Urothelium cell line (cell line): ENCODE measurements at places on chromosomes 3 and 15.
A peak's percentile ranks its signal among the peaks of the same experiment; 100 is the strongest.

- no peak for DNase-seq
Observed at GRCh38 chr3:153080778-153081240, 81.2 kb upstream of the RAP2B start.

DNA sequence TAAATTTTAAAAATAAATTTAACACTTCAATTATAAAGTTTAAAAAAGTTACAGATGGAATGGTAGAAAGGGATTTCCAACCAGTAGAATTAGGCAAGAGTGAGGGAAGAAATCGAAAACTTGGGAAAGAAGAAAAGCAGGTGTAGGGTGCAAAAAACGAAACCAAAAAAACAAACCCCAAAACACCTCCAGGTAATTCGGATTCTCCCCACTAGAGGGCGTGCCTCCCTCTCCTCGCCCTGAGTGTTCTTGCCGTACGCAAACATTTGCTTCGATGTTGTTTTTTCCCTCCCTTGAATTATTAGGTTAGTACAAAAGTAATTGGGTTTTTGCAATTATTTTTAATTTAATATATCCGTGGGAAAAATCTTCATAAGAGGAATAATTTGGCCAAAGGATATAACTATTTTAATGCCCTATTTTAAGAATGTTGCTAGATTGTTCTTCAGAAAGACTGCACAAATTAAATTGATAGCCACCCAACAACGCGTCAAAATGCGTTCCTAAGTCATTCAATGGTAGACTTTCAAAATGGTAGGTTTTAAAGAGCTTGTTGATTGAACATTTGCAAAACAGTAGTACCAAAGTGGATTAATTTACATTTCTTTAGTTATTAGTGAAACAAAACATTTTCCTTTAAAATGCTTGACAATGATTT lies 63.7 kb downstream of the SLC30A4 start:
- DNase-seq, result peak; percentile 42

DNA sequence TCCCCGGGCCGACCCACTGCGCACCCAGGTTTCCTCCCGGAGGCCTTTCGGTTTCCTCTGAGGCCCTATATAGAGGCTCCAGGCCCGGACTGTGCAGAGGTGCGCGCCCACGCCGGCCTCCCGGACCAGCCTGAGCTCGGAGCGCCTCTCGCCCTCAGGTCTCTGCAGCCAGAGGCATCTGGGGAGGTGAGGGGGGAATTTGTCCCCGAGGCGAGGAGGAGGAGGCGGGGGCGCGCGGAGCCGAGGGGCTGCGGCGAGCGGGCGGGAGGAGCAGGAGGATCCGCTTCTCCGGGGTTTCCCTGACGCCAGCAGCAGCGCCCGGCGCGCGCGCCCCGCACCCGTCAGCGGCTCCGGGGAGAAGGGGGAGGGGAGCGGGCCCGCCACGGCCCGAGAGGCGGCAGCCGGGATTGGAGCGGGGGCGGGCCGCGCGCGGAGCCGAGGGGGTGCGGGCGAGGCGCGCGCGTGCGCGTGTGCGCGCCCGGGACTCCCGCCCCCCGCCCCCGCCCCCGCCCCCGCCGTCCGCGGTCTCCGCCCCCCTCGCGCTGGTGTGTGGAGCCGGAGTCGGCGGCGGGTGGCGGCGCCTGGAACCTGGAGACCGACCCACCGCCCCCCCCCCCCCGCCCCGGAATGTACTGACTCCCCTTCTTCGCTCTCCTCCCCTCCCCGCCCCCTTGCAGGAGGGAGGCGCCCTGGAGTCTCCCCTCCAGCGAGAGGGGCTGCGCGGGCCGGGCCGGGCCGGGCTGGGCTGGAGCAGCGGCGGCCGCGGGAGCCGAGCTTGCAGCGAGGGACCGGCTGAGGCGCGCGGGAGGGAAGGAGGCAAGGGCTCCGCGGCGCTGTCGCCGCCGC lies at the start of gene NEO1:
Gene NEO1, plus strand, starts transcription at position 657 of the 846 bp plus-strand sequence. CDS start 213 bp downstream, outside the sequence.
- DNase-seq, result peak; percentile 89

GRCh38 chr15:39432912-39433348 lies 147.9 kb upstream of the THBS1 start:
- DNase-seq, result no peak

GRCh38 chr15:92870010-92870591 lies 30.0 kb upstream of the CHD2 start:
- no peak for DNase-seq

GRCh38 chr3:154421083-154421482 lies 8.9 kb downstream of the GPR149 start:
- peak; percentile 2 for DNase-seq

GRCh38 chr3:52321481-52321880 lies 5.4 kb downstream of the DNAH1 start:
- no peak for DNase-seq

DNA sequence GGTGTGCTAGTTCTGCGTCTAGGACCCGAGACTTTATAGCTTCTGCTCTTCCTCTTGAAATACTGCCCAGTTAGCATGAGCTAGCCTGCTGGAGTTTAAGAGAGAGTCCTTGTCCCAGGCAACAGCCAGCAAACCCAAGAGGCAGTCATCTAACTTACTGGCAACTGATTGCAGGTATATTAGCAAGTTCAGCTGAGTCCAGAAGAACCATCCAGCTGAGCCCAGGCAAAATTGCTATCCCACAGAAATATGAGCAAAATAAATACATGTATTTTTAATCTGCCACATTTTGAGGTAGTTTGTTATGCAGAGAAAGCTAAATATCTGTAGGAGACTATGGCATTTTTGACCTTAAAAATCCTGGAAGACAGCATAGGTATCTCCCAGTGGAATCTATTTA lies 174.4 kb upstream of the CMC1 start:
- no peak for DNase-seq

GRCh38 chr15:64224511-64224910 lies 61.7 kb upstream of the PPIB start:
- no peak for DNase-seq

- DNase-seq, result no peak
Observed at GRCh38 chr3:190854062-190854461, 8.4 kb downstream of the GMNC start.

GRCh38 chr15:57526076-57526475 lies 65.6 kb upstream of the MYZAP start:
- no peak for DNase-seq

- DNase-seq, result no peak
Observed at GRCh38 chr15:47517737-47518136, 199.6 kb upstream of the SEMA6D start.

DNA sequence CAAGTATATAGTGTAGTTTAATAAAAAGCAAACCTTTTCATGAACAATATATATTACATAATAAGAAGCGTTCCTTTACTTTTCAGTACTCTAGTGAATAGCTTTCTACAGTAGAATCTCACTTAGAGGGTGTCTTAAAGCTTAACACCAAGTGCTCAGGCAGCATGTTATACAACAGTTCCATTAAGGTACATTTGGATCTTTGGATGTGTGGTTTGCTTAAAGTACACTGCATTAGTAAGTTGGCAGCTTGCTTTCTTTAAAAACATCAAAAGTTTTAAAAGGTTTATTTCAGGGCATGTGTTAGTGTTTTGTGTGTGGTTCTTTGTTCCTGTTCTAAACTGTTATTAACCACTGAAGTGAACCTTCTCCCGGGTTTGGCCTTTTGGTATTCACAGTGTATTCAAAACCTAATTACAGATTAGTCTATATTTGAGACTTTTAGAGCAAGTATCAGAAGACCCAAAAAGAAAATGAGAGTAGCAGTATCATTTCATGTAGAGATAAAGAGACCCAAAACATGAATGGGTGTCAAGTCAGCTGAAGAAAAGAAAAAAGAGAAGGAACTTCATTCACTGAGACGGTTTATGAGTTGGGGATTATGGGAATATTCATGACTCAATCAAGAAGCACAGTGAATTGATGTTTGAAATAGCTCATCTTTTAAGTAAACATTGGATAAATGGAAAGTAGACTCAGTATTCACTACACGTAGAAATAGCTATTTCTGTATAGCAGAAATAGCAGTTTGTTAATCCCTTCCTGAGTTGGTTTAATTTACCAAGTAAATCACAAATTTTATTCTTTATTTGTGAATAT lies 93.9 kb downstream of the OPA1 start:
- DNase-seq, result no peak

GRCh38 chr3:43620831-43621655 lies 768 bp downstream of the ANO10 start:
- peak; percentile 21 for DNase-seq

GRCh38 chr3:30766522-30766921 lies 127.9 kb downstream of the GADL1 start:
- DNase-seq, result no peak

DNA sequence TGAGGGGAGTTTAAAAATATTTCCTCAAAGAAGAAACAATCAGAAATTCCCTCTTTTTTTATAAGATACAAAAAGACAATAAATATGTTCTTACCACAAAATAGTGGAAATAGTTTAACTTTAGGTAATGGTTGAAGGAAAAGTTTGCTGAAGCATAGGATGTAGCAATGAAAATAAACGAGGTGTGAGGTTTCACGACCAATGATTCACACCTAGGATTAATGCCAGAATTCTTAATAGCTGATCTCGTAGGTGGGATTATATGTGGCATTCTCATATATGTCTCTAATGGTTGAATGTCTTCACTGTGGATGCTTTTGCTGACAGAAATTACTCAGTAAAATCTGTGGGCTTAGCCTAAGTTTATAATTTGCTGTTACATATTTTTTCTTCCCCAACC lies 467.7 kb downstream of the FGF12 start:
- no peak for DNase-seq

GRCh38 chr3:194294895-194295214 lies 56.3 kb downstream of the CPN2 start:
- DNase-seq, result no peak

DNA sequence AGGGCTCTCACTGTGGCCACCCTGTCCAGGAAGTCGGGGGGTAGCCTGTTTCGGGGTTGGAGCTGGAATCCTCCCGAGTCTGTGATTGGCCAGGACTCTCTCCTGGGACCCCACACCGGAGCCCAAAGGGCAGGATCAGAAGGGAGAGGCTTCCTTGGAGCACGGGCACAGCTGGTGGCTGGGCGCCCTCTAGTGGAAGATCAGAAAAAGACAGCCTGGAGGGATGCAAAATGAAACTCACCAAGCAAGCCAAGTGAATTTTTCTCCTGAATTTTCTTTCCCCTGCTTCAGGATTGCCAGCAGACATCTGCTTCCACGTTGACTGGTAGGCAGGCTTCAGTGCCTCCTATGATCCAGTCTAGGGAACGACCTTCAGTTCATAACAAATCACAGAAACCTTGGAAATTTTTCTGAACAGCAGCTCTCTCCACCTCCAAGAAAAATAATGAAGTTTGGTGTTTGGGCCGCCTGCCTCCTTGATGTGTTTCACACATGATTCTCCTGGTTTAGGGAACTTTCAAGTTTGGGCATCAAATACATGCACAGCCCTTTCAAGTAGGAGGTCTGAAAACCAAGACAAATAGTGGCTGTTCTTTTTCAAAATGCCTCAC lies 224.6 kb downstream of the VPS13C start:
- DNase-seq, result peak; percentile 85

GRCh38 chr3:195095035-195095703 lies 175.8 kb downstream of the XXYLT1 start:
- no peak for DNase-seq

DNA sequence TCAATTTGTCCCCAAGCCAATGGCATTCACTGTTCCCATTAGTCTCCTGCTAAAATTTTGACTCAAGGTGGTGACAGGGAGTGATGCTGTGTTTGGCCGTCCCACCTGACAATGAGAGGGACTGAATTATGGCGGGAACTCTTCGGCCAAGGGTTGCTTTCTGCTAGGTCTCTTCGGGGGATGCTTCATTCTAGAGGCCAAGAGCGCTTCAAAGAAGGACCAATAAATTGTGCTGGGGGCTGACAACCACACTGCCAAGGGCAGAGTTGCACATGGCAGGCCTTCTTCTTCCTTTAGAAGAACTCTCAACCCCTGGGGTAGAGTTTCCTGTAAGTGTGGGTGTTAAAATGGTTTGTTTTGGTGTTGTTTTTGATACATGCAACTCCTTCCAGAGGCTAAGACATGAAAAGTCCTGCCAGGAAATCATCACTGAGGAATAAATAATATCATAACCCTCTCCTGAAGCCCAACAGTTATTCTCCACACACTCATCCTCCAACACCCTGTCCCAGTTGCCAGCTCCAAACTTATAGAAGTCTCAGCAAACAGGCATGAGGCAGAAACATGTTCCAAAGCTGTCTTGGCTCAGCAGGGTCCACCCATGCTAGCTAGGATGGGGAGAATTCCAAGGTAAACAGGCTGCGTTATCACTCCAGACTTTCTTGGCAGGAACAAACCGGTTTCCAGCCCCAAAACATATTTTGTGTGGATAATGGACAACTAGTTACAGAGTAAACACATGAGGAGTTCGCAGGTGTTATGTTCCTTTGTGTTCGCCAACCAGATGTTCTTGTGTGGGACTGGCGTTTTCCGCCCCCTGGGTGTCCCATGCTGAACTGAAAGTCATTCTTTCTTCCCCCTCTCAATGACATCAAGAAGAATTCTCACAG lies 396.7 kb upstream of the RGMA start:
- no peak for DNase-seq

DNA sequence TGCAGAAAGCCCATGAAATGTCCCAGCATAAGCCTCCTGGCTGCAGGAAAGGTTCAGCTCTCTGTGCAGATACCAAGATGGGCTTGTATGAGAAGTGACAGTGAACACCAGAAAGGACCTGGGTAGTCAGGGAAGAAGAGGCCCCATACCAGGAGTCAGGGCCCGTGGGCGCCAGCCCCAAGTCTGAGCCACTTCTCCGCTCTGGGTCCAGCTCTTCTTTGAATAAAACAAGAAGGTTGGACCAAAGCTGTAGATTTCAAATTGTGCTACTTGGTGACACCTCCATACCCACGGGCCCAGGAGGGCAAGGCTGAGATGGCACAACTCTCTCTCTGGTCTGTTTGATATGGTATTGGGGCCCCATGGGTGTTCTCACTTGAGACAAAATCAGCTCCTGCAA lies 261.5 kb downstream of the UACA start:
- DNase-seq, result no peak

DNA sequence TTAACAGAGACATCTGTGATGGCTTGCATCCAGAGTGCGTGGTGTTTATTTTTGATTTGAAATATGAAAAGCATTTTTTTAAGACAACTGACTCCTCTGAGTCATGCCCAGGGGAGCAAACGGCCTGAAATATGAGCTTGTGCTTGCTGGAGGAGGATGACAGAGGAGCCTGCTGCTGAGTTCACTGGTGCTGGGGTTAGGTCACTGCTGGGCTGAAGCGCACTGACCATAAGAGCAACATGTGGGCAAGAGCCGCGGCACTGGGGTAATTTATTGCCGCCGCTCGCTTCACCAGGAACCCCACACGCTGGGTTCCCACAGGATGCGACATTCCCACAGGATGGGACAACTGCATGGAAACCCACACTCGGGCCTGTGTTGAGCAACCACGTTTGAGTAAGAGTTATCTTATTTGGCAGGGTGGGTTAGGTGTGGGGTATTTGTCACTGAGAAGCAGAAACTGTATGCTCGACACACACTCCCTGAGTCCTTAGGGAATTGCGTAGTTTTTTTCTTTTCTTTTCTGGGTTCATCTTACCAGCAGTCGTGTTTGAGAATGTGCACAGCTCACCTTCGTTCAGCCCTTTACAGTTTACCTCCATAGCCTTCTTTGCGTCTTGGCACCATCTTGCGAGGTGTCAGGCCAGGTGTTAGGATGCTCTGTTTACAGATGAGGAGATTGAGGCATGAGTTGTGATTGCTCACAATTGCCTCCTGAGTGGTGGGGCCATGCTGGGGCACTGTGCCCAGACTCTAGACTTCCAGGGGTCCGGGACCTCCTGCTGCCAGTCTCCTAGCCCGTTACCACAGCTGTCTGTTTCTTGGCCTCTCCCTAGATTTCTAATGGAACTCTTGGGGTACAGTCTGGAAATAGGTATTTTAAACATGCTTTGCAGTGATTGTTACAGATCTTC lies 60.4 kb downstream of the SMAD3 start:
- DNase-seq, result peak; percentile 93
